ENCODE measurements at places on chromosomes 6 and 20.

GRCh38 chr20:45883100-45883469 lies 2.1 kb downstream of the ZSWIM1 start:
- no peak for DNase-seq

DNA sequence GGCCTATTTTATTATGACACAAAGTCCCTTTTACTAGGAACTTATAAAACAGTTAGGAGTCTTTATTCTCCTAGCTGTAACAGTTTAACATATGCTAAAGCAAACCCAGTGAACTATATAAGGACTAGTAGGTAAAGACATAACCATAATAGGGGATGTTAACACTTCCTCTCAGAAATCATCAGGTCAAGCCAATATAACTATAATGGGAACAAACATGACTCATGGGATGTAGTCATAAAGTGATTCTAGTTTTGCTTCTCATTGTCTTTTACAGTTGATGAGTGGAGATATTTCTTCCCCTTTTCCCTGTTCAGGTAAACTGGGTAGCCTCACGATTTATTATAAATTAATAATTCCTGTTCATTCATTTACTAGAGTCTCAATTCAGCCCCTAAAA lies 9.7 kb downstream of the PTCHD4 start:
- no peak for DNase-seq

DNA sequence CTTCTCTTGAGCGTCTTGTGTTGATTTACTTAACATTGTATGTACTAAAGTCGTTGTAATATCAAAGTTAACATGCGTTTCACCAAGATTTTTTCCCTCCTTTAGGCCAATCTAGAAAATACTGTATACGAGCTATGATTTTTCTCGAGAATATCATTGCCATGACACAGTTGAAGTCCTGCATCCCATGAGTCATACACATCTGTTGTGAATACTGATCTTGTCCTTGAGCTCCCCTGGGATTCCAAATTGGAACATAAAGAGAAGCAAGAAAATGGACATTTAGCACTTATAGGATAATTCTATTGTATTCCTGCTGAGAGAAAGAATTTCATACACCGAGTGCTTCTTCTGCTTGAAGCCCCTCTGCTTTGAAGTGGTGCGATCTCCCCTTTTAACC lies 109.6 kb downstream of the SLC35B3 start:
- no peak for DNase-seq

GRCh38 chr6:17878734-17879133 lies 108.7 kb downstream of the KIF13A start:
- no peak for DNase-seq

GRCh38 chr6:103085801-103086200 lies 1692.3 kb downstream of the GRIK2 start:
- no peak for DNase-seq

DNA sequence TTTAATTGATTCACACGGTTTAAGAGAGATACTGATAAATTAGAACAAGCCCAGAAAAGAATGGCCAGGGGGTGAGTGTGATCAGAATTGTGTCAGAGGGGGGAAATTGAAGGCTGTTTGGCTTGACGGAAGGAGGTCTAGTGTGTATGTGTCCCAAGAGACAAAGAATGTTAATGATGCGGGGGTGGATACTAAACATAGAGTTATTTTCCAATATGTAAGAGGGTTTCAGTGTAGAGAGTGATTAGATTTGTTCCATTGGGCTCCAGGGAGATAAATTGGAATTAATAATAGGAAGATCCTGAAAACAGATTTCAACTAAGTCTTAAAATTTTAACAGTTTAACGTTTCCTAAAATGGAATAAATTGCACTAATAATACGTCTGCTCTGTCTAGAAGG lies 38.1 kb upstream of the UTRN start:
- DNase-seq: no peak

GRCh38 chr6:130034378-130035146 lies 16.2 kb downstream of the L3MBTL3 start:
- no peak for DNase-seq

DNA sequence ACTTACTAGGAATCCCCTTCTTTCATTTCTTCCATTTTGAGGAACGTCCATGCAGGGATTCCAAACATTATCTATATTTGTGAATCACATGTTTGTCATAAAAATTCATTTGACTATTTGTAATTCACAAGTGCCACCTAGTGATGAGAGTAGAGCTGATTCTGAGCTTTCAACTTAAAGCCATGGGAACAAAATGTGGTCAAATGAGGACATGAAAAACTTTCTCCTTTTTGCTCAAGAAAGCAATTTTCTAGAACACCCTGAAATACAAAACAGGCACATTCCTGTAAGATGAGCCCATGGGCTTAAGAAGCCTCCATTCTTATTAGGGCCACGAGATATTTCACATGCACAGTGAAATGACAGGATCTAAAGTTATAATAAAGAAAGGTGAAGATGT lies 12.3 kb downstream of the MAP3K7 start:
- DNase-seq: no peak

- DNase-seq: no peak
Measured at GRCh38 chr20:39600156-39600555, 638.0 kb downstream of the DHX35 start.

GRCh38 chr20:33278700-33279099 lies 4.3 kb upstream of the BPIFB1 start:
- DNase-seq: no peak

GRCh38 chr20:36883977-36884535 lies 8.1 kb downstream of the TLDC2 start:
- no peak for DNase-seq

GRCh38 chr6:92114091-92114675 lies 1305.2 kb downstream of the EPHA7 start:
- DNase-seq: no peak

DNA sequence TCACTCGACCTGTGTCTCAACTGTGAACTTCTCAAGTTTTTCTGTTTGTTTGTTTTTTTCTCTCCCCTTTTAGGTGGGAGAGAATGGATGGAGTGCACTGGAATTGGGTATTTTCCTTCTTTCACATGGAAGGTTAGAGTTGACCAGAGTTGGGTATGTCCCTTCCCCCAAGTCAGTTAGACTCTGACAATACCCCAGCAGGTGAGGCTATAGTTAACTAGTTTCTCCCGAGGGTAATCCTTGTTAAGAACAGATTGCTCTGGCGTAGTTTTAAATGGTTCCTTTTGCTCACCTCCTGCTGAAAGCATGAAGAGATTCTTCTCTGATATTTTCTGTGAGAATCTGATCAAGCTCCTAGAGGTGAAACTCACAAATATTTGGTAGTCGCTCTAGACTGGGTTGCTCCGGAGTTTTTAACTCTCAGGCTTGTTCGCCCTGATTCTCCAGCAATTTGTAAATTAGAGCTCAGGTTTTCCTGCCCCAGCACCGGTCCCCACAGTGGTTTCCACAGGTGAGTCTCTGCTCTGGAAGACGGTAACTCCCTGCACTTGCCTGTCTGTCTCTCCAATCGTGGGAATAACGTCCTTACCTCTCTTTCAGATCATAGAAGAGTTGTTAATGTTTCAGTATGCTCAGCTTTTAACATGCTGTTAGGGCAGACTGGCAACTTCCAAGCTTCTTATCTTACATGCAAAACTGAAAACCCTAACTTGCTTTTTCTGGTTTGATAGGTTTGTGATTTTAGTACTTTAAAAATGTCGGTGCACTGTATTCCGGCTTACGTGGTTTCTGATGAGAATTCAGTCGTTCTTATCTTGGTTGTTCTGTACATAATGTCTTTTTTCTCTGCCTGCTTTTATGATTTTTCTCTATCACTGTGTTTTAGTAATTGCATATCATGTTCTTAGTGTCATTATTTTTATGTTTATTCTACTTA lies 111.2 kb upstream of the HIVEP1 start:
- DNase-seq: no peak

- DNase-seq: no peak
Measured at GRCh38 chr20:44402391-44403193, 47.1 kb downstream of the HNF4A start.

GRCh38 chr6:126202707-126203106 lies 137.2 kb upstream of the CENPW start:
- DNase-seq: no peak

GRCh38 chr6:56692523-56693245 lies 50.0 kb upstream of the DST start:
- no peak for DNase-seq

DNA sequence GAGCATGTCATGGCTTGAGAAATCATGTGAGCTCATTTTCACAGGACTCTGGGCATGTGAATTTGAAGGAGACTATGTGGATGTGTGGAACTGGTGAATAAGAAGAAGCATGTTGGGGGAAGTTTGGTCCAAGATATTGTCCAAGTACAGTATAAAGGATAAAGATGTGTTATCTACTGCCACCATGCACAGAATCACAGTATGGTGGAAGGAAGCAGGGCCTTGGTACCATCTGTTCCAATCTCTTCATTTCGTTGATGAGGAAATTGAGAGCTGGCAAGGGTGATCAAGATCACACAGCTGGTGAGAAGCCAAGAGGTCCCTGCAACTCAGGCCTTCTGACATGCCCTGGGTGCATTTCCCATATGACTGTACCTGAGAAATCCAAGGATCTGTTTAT lies 31.5 kb upstream of the RIPOR2 start:
- DNase-seq: no peak

- DNase-seq: no peak
Measured at GRCh38 chr20:4835244-4836177, 113.8 kb downstream of the PRND start.

- no peak for DNase-seq
Measured at GRCh38 chr6:153129873-153130514, 1.1 kb downstream of the RGS17 start.

DNA sequence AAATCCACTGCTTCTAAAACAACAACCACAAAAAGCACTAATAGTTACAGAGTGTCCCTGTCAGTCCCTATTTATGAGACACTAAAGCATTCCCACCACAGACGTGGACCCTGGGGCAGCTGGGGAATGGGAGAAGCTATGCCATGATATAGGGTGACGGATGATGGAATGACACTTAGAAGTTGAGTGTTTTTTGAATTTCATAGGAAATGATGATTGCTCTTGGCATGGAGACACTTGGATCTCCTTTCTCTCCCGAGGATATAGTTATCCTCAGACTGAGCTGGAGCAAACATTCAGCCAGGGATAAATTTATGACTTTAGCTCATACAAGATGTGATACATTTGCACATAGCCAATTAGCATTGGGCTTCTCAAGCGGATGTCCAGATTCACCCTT lies 151.2 kb downstream of the EDN3 start:
- DNase-seq: no peak

DNA sequence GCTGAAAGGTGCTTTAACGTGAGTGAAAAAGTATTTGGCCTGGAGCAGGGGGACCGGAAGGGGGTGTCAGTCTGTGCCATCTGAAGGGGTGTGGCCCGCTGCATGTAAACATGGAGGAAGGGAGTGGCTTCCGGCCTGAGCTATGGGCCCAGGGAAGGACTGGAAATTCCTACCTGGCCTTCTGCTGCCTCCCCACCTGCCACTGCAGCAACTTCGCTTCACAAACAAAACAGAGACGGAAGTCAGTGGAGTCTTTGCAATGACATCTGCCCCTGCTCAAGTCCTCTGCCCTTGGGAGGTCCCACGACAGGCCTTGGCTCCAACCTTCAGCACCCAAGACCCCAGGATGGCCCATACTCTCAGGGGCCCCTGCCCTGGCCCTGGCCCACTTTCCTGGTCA lies 28.1 kb upstream of the FOXP4 start:
- DNase-seq: no peak

DNA sequence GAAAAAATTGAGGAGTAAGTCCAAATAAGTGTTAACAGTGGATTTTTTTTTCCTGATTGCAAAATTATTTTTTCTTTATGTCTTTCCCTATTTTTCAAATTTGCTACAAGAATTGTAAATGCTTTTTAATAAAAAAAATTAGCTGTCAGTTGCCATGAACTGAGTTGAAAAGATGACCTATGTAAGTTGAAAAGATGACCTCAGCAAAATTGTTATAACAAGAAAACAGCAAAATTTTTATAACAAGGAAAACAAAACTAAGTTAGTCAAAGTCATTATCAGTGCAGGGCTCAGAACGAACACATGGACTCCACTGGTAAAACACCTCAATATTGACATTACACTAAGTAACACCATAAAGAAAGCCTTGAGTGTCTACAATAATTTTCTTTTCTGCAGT lies 207.0 kb upstream of the HDDC2 start:
- no peak for DNase-seq

All from central memory CD4-positive, alpha-beta T cell (primary cell).